ENCODE measurements at places on chromosomes 5 and 9.

DNA sequence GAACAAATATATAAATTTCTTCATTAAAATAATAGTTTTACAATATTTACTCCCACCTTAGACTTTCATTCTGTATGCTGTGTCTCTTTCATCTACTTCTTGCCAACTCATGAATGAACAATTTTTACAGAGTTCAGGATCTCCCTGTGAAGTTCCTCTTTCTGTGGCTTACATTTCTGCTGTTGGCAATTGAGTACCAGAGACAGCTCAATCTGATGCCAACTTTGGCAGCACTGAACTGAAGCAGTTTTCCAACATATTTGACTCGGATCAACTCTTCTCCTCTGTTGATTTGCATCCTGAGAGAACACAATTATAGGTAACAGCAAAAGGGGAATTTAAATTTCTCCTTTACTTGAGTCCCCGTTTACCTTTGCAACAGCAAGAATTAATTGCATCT lies 1262.2 kb downstream of the EFNA5 start:
- no peak for DNase-seq

- DNase-seq, result no peak
These were observed 19.4 kb upstream of the GRPEL2 start for GRCh38 chr5:149325894-149326293.

DNA sequence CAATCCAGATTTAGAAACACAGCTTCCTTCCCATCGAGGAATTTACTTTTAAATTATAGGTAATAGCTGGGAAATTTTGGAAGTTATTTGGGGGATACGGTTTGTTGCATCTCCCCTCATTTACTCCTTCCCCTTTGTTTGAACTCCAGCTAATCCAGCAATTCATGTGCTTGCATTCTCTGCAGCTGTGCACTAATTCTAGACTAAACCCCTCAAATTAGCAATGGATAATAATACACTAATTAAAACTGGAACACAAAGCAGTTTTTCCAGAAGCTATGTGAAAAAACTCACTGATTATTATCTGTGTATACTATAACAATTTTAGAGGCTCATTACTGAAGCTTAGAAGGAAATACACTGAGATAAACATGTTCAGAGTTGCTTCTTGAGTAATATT lies 751.2 kb upstream of the ZNF608 start:
- no peak for DNase-seq

- DNase-seq, result peak; percentile 28
These were observed 33.8 kb upstream of the ANXA2R start for GRCh38 chr5:43073597-43074546.

DNA sequence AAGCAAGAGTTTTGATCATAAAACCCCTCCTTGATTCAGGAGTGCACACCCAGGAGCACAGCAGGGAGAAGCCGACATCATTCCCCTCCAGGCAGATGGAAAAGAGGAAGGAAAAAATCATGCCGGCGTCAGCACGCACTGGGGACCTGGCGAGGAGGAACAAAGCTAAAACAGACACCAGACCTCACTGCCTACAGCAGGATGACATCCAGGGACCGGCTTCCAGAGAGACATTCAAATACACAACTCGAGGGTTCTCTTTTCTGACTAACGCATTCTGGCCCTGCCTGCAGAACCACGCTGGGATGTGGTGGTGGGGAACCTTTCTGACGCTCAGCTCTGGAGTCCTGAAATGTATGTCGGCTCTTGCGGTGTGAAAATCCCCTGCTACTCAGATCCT lies 2.7 kb downstream of the UBAC1 start:
- DNase-seq, result no peak

GRCh38 chr5:76610196-76610595 lies 13.0 kb downstream of the F2RL2 start:
- no peak for DNase-seq

DNA sequence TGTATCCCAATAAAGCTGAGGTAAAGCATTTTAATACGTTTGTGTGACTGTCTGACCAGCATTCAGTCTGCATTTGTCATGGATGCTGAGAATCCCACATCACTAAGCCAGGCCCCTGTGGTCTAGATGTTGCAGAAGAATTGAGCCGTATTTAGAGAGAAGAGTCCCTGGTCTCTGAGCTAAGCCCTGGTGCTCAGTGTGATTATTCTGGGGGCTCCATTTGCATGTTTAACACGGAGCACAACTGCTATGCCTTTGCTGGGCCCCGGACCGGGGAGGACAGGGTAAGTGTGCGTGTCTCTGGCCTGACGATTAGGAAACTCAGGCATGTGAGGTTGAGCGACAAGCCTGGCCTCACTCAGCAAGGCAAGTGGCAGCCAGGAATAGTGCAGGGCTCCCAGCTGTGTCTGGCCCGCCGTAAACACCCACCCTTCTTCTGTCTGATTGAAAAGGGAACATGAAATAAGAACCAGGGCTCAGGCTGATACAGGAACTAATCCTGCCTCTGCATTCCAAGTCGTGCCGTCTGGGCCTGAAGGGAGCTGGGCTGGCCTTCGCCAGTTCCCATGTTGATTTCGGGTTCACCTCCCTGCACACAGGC lies 22.3 kb downstream of the FAM78A start:
- DNase-seq, result no peak

GRCh38 chr5:8905021-8905420 lies 640.9 kb downstream of the SEMA5A start:
- no peak for DNase-seq

- DNase-seq, result no peak
These were observed 156.8 kb downstream of the CEP120 start for GRCh38 chr5:123266365-123266764.

- no peak for DNase-seq
These were observed 211.0 kb upstream of the PANK3 start for GRCh38 chr5:168790002-168790635.

DNA sequence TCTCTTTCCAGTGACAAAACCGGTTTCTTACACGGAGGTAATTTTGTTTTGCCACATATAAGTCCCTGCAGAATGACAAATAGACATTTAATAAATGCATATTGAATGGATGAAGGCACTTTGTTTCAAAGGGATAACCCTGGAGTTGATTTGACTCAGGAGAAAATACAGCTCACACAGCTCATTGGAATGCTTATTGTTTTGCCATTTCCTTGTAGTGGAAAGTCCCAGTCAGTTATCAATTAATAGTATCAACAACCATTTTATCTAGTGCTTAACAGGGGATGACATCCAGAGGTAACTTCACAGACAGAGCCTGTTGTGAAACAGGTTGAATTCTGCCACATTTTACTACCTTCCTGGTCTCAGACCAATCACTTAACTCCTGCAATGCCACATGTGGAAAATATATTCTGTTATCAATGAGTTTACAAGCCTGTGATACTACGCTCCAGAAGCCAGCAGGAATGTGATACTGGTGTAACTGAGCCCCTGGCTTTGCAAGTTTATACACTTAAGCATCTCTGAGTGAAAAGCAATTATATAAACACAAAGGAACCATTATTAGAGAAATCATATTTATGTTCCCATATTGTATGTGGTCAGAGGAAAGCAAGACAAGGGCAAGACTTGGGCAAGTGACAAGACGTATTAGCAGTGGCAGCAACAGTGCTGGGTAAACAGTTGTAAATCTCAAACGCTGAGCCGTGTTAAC lies 123.1 kb upstream of the ANKRD55 start:
- DNase-seq, result no peak

GRCh38 chr5:17748941-17749340 lies 114.7 kb downstream of the TAF11L14 start:
- DNase-seq, result no peak

DNA sequence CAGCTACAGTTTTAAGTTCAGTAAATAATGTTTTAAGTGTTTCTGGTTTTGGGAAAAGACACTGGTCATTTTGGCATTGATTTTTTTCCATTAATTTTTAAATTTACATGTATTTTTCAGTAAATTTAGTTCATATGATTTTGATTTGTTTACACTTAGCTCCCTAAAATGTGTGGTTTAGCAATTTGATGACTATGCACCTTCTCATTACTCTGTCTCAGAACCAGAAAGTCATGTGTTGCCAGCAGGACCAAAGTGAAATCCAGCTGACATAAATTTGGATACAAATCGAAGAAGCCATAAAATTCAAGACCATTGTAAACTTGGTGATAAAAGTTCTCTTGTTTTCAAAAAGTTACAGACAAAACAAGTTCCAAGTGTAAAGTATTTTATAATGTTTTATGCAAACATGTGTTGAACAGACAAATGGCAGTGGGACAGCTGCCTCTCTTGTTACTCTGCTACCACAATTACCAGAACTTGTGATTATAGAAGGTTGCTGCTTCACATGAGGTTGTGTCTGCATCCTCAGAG lies 354.8 kb downstream of the NR2F1-AS1 start:
- DNase-seq, result no peak

DNA sequence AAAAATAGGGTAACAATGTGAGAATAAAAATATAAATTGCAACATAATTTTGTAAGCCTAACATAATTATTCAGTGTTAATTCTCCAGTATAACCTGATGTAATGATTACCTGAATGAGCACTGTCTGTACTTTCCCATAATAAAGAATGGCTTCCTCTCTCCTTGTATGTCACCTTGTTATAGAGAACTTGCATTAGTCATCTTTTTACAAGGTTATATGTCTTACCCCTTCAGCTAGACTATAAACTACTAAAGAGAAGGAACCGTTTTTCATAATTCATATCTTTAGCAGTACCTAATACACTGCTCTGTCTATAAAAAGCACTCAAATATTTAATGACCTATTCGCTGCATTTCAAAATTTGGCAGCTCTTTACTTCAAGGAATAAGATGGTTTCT lies 19.8 kb downstream of the STRBP start:
- DNase-seq, result no peak

- no peak for DNase-seq
These were observed 57.9 kb downstream of the MCCC2 start for GRCh38 chr5:71645030-71645429.

DNA sequence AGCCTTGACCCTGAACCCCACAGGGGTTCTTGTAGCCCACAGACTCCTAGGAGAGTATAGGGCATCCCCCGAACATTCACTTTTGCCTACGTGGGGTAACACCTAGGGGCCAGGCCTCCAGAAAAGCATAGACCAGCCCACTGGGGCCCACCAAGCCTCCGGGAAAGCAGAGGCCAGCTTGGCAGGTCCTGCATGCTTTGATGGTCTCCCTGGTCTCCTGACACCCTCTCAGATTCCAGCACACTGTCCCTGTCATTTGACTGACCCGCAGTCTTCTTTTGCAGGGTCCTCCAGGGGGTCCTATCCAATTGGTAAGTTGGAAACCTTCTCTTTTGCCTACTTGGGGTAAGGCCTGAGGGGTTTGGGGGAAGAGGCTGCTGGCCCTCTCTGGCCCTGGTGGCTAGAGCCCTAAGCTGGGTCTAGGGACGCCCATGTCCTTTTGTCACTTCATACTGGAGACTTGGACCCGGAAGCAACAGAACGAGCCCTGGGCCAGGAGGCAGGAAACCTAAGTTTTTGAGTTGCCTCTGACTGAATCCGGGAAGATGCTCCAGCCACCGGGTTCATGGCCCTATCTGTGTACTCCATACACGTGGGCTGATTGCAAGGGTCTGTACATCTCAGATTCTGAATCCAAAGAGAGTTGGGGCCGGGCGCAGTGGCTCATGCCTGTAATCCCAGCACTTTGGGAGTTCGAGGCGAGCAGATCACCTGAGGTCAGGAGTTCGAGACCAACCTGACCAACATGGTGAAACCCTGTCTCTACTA lies 20.9 kb upstream of the ORM1 start:
- no peak for DNase-seq

DNA sequence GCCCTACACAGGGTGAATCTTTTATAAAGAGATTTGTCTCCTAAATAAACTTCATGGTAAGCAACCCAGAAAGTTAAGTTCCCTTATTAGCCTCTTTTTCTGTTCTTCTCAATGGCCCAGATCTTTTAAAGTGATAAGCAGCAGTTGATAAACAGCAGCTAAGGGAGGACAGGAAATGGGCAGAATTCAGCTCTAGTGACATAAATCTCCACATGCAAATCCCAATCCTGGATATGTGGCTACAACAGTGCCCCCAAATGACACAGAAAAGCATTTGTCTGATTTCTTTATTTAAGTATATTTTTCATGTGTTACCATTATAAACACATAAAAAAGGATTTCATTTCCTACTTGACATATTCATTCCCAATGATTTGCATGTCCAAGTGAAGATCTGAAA lies 199.0 kb downstream of the DTWD2 start:
- DNase-seq, result no peak

Measured in activated CD8-positive, alpha-beta memory T cell treated with anti-CD3 and anti-CD28 coated beads, Interleukin-2, amount 50 U/mL, for 4 hours (primary cell).